NCI-H1092 treated with DMSO at 0.1 percent for 48 hours (cell line): ENCODE measurements at places on chromosomes 6 and 20.
A peak's percentile ranks its signal among the peaks of the same experiment; 100 is the strongest.

DNA sequence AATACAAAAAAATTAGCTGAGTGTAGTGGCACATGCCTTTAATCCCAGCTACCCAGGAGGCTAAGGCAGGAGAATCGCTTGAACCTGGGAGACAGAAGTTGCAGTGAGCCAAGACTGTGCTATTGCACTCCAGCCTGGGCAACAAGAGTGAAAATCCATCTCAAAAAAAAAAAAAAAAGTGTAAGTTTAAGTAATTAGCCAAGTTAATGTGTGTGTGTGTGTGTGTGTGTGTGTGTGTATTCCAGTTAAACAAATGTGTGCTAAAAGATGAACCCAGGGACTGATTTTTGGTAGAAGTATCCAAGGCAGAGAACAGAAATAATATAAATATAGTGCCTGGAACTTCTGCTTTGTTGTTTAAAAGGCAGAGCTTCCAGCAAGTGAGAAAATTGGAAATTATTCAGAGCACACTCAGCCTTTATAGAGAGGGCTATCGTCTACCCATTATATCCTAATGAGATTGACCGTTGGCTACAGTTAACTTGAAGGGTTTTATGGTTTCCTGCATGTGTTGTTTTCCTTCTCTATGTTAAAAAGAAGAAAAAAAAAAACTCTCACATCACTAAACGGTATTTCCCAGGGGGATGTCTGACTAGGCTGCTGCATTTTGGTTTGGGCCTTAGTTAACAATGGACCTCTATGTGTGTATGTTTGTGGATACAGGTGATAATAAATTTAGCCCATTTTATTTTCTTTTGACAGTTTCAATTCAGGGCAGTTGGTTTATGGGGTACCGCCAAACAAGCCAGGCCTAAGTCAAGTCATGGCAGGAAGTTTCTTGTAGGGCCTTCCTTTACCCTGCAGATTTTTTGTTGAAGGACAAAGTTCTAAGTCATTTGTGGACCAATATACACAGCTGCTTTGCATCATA, 9.8 kb downstream of the SOX4 start:
- peak; percentile 5 for DNase-seq

DNA sequence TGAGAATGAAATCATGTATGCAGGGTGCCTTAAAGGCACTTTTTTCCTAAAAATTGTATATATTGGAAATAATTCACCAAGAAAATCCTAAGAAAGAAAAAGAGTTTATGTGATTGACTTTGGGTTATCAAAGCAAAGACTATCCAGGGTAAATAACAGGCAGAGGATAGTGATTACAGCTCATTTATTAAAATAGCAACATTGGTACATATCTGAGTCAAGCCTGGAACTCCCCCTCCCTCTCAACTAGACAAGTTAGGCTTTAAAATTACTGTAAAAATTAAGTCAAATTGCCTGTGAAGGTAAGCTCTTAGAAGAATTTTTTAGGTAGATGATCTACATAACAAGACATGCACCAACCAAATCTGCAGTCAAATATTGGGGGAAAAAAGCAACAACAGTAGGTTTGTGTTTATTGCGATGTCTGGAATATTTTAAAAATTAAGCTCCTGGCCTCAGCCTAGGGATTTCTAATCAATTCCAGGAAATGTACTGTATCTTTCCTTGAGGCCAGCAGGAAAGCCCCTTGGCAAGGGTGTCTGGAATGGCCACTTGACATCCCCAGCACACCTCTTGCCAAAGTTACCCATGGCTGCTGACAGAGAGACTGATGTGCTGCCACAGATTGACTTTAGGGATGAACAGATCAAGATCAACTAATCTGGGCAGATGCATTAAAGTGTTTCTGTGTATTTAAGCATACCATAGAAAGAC, 31.2 kb upstream of the HBS1L start:
- DNase-seq, result no peak

DNA sequence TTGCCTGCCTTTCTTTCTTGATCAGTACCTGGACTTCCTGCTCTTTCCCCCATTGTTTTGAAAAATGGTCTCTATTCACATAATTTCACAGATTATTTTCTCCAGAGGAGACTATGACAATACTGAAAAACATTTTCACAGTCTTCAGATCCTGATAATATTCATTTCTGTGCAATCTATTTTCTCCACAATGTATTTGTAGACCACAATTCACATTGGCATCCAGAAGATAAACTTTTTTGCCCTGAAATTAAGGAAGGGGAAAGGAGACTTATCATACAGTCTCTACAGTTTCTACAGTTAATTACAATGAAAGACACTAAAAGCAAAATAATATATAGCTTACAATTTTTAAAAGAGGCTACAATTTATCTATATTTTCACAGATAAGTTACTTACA, 18.4 kb downstream of the LCA5 start:
- DNase-seq, result no peak

DNA sequence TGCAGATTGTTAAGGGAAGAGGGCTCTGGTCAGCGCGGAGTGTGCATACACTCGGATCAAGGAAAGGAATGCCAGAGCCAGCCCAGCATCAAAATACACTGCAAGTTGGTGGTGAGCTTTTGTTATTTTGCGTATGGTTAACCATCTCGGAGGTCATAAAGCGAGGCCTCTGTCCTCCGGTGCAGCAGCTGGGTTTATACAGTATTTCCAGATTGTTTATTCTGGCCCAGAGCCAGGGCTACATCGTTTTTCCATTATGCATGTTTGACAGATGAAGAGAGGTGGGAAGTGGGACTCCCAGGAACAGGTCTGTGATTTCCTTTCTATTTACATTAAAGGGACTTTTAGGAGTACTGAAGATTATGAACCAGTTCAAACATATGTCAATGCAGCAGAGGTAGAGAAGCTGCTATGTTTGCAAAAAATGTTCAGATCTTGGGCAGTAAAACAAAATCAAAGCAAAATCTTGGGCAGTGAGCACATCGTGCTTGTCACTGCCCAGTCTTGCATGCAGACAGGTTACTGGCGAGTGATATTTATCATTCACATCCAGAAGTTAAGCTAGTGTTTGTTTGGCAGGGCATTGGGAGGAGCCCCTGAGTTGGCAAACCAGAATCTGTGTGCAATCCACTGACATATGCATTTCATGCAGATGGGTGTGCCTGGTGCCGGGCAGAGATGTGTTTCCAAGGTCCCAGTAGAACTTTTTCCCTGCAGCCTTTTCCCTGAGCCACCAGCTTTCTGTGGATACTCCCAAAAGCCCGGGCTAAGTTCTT, 256.3 kb upstream of the TAB2 start:
- peak; percentile 97 for DNase-seq

GRCh38 chr6:121520337-121521163, 85.1 kb downstream of the GJA1 start:
- no peak for DNase-seq

DNA sequence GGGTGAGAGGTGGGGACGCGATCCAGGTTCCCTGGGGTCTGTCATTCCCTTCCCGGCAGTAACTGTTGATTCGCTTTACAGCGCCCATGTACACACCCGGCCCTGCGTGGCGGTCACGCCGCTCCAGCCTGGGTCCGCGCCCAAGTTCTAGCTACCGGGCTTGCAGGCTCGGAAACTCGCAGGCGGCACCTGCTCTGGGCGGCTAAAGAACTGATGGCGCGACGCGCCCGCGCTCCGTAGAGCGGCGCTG, 1.4 kb upstream of the POU3F2 start:
- DNase-seq, result peak; percentile 67

DNA sequence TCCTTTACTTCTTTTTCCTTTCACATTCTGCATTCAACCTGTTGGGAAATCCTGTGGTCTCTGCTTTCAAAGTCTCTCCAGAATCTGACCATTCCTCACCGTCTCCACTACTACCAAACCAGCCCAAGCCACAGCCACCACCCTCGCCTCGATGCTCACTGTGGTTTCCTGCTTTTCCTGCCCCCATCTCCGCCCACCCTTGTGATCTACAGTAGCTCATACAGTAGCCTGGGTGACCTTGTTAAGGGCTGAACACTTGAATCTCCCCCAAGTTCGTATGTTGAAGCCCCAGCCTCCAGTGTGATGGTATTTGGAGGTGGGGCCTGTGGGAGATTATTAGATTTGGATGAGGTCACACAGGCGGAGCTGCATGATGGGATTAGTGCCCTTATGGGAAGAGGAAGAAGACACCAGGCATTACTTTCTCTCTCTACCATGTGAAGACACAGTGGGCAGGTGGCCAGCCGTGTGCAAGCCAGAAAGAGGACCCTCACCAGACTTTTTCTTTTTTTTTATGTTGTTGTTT, 189.0 kb upstream of the UST start:
- DNase-seq, result no peak

- DNase-seq, result no peak
Measured at GRCh38 chr6:25025248-25025918, 89.6 kb upstream of the RIPOR2 start.

GRCh38 chr6:114258376-114258775, 84.4 kb downstream of the HS3ST5 start:
- DNase-seq, result no peak

- no peak for DNase-seq
Measured at GRCh38 chr6:143516690-143517446, 5.3 kb upstream of the FUCA2 start.

GRCh38 chr6:165643015-165643414, 20.0 kb downstream of the PDE10A start:
- DNase-seq, result no peak

DNA sequence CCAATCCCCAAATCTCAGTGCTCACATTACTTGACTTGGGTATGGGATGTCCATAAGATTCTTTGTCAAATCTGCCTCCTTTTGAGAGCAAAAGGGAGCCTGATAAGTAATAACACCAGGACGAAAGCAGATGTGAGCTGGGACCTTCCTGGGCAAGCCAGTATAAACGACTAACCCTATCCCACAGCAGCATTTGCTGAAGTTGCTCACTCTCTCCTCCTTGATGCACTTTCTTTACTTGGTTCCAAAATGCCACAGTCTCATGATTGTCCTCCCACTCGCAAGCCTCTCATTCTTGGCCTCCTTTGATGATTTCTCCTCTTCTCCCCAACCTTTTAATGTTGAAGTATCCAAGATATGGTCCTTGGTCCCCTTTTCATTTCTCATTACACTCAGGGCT, 44.7 kb upstream of the TAGAP start:
- no peak for DNase-seq

GRCh38 chr6:151432651-151433050, 19.3 kb downstream of the RMND1 start:
- no peak for DNase-seq

- DNase-seq, result peak; percentile 15
Measured at GRCh38 chr6:44642870-44643522, 255.5 kb downstream of the CDC5L start.

- DNase-seq, result no peak
Measured at GRCh38 chr6:44182911-44183390, 24.3 kb downstream of the CAPN11 start.

DNA sequence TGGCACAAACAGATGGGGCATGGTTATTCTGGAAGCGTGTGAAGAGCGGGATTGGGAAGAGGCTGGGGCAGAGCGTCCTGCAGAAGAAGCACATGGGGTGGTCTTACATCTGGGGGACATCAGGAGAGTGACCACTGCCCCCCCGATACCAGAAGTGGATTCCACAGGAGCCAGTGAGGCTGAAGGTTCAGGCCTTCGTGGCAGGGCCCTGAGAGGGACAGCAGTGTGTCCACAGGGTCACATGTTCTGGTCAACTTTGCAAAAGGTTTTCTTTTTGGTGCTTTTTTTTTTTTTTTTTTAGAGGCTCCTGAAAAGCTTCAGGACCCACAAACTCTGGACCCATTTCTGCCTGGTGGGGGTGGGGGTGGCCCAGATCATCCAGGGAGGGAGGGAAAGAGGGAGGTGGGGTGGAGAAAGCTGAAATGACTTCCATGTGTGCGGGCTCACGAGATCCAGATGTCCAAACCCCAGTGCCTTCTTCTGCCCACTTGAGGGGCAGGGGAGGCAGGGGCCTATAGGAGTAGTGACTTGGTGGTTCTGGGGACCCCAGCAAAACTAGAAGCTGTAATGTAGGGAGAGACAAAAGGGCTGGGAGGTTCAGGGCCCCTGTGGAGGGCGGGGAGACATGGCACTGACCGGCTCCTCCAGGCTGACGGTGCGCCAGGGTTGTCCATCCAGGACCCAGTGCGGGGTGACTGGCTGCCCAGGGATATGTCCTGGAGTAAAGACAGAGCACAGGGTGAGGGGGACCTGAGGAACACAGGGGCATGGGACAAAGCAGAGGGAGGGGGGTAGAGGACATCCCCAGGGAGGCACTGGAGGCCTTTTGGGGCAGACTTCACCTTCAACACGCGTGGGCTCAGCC, 2.7 kb downstream of the ADAM33 start:
- no peak for DNase-seq
